Suprapubic skin (tissue), 4 donors: ENCODE measurements at places on chromosomes 6 and 20. TPM values are rescaled to one million over a fixed set of nuclear protein-coding genes. Genes with fewer than 3 reads are reported as not detected.

TFAP2A gene
- 97.0 TPM for total RNA-seq

EGFL8 gene
- total RNA-seq, result 18.4 TPM

SKIC2 gene
- total RNA-seq, result 50.9 TPM

PKHD1 gene
- total RNA-seq, result 0.52 TPM

PKIB gene
- total RNA-seq, result 12.0 TPM

CYB5R4 gene
- 13.5 TPM for total RNA-seq

NFATC2 gene
- 6.8 TPM for total RNA-seq

NAA20 gene
- total RNA-seq, result 37.3 TPM

SLC4A11 gene
- 20.6 TPM for total RNA-seq

ECT2L gene
- total RNA-seq, result 0.13 TPM

SAPCD1 gene
- 23.4 TPM for total RNA-seq

DNA sequence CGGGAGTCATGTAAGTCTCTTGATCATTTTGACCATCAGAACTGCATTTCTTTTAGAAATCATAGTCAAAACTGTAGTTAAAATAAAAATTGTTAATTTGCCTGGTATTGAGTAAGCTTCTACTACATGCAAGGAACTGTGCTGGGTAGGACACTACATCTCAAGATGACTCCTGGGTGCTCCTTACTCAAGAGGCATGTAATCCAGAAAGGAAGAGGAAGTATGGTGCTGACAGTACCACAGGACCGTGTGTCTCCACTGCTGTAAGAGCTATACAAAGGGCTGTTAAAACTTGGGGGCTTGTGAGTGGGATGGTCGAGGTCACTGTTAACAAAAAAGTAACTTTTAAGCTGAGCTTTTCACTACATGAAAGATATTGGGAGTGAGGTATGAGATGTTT, 508.3 kb upstream of the SOX4 start:
- no peak for DNase-seq
- H3K36me3 ChIP-seq, result no peaks in the 10 kb centered on the region
- H3K27me3 ChIP-seq, result no peaks in the 10 kb centered on the region

DNA sequence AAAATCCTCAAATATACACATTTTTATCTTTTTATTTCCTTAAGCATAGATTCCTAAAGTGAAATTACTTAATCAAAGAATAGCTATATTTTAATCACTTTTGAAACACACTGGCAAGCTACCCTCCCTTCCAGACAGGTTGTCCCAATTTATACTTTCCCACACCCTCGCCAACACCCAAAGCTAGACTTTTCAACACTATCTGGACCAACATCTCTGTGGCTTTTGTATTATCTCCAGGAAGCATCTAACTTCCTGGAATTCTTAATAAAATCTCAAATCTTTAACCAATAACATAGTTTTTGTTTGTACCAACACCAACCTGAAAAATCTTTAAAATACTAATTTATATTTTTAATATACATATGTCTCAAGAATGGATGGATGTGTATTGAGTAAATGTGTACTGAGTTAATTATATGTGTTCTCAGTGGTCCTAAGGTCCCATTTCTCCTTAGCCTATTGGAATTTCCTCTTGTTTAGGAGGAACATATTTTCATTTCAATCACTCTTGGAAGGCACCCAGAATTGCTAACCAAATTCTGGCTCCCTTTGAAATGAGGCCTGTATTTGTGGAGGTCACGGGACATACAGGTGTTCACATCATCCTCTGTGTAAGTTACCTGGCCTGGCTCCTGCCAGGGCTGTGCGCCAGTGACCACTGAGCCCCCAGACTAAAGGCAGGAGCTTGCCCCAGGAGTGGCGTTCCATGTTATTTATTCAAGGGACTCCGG, 17.4 kb upstream of the GFOD1 start:
- no peak overlapping the region for H3K27ac ChIP-seq
- no peaks in the 10 kb centered on the region for H3K36me3 ChIP-seq
- H3K4me3 ChIP-seq, result no peak overlapping the region
- no peak for DNase-seq

GRCh38 chr6:43742285-43742684, 27.7 kb upstream of the VEGFA start:
- H3K27ac ChIP-seq, result no peak overlapping the region
- no peak overlapping the region for H3K4me3 ChIP-seq
- H3K36me3 ChIP-seq, result no peaks in the 10 kb centered on the region
- H3K4me1 ChIP-seq, result peaks cover 3% of the 10 kb centered on the region

DNA sequence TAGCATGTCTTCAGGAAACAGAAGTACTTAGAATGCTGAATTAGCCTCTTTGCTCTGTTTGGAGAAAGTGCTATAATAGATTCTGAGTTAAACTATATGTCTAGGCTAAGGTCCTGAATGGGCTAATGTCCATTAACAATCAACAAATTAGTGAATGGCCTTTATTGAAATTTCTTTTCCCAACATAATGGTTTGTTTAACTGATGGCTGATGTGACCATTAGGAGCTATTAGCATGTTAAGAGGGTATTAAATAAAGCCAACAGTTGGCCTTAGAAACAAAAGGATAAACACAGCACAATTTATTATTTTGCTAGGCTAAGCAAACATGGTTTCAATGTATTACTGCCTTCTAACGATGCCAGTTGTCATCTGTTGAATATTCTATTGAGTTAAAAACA, 234.3 kb upstream of the HS3ST5 start:
- no peak for DNase-seq
- H3K4me1 ChIP-seq, result no peaks in the 10 kb centered on the region
- no peaks in the 10 kb centered on the region for H3K27me3 ChIP-seq
- no peaks in the 10 kb centered on the region for H3K36me3 ChIP-seq
- no peak overlapping the region for H3K27ac ChIP-seq
- H3K4me3 ChIP-seq, result no peak overlapping the region

- H3K27me3 ChIP-seq, result no peaks in the 10 kb centered on the region
Measured at GRCh38 chr20:34887023-34887422, 10.6 kb downstream of the ACSS2 start.

DNA sequence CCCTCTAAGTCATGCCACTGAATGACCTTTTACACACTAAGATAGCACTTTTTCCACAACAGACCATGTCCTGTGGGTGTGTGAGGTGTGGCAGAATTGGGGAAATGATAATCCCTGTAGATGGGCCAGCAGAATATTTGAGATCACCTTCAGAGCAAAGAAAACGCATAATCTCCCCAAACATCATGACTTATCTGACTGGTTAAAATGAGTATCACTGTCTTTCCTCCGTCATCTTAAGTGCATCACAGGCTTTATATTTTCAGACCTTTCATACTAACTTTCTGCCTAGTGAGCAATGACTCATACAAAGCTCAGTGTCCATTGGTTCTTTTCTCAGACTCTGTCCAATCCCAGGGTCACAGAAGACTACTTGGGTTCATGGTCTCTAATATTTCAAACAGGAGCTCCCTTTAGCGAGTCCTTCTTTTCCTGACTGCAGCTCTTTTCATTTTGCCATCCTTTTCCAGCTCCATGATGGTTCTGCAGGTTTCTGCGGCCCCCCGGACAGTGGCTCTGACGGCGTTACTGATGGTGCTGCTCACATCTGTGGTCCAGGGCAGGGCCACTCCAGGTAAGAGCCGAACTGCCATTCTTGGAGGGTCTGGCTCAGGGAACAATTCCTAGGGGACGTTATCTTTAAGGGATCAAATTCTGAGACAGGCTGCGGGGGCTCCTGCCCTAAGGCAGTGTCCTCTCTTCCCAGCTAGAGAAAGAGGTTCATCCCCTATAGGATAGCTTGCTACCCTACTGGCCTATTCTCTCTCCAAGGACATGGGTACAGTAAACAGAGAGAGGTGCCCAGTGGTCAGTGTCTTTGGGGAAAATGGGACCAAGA, at the start of gene HLA-DPB1:
Gene HLA-DPB1 (plus strand): TSS at position 423 of the 838 bp plus-strand sequence. CDS start 52 bp downstream, at position 475.
- H3K27ac ChIP-seq, result peak within 1 kb of the TSS; percentile 37
- DNase-seq, result no peak
- H3K36me3 ChIP-seq, result no peaks in the 10 kb centered on the region
- H3K4me1 ChIP-seq, result peaks cover 11% of the 10 kb centered on the region
- H3K4me3 ChIP-seq, result peak within 1 kb of the TSS; percentile 37

- H3K4me1 ChIP-seq, result peaks cover 30% of the 10 kb centered on the region
- H3K27ac ChIP-seq, result no peak overlapping the region
- no peak for DNase-seq
- H3K27me3 ChIP-seq, result no peaks in the 10 kb centered on the region
- peaks cover 23% of the 10 kb centered on the region for H3K36me3 ChIP-seq
- no peak overlapping the region for H3K4me3 ChIP-seq
Measured at GRCh38 chr6:122459240-122459639, 12.4 kb downstream of the SERINC1 start.

DNA sequence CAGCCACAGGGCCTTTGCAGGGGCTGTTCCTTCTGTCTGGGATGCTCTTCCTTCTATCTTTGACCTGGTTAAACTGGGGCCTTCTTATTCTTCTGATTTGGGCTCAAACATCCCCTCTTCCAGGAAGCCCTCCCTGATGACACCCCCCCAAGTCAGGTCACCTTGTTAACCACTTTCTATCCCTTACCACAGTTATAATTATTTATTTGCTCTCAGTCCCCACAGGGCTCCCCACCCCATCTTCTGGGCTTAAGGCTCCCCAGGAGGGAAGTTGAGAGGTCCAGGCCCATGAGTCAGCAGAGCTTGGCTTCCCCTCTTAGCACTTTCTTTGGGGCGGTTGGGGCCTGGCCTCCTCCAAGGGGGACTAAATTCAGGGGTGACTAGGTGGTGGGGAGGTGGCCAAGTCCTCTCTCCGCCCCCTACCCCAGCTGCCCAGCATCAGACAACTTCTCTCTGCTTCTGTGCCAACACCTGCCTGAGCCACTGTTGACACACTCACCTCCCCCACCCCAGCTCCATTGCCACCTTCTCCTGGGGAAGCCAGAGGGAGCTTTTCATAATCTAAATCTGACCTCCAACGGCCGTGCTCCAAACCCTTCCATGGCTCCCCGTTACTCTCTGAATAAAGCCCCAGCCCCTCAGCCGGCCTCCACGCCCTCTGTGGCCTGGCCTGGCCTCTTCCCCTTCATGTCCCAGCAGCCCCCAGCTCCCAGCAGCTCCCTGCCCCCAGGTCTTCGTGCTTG, 70.0 kb downstream of the CEBPB start:
- no peak for DNase-seq
- peaks cover 15% of the 10 kb centered on the region for H3K4me1 ChIP-seq
- peak overlapping the region; percentile 64 for H3K27ac ChIP-seq
- H3K36me3 ChIP-seq, result no peaks in the 10 kb centered on the region
- no peak overlapping the region for H3K4me3 ChIP-seq

DNA sequence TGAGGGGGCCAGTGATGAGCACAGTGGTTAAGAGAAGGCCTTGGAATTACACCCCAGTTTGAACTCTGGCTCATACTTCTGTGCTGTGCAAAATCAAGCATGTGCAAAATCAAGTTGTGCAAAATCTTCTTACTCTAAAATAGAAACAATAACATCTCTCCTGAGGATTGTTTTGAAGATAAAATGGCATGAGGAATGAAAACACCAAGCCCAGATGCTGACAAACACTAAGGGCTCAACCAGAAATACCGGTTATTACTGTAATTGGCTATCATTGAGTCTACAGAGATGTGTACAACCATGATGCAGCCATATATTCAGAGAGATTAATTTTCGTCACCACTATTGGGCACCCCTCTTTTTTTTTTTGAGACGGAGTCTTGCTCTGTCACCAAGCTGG, 5.9 kb upstream of the BCAS1 start:
- no peaks in the 10 kb centered on the region for H3K4me1 ChIP-seq
- H3K27me3 ChIP-seq, result no peaks in the 10 kb centered on the region
- H3K27ac ChIP-seq, result no peak overlapping the region

GRCh38 chr6:159221486-159222170, 52.4 kb downstream of the FNDC1 start:
- DNase-seq, result no peak
- no peaks in the 10 kb centered on the region for H3K4me1 ChIP-seq
- no peak overlapping the region for H3K27ac ChIP-seq
- no peaks in the 10 kb centered on the region for H3K36me3 ChIP-seq

DNA sequence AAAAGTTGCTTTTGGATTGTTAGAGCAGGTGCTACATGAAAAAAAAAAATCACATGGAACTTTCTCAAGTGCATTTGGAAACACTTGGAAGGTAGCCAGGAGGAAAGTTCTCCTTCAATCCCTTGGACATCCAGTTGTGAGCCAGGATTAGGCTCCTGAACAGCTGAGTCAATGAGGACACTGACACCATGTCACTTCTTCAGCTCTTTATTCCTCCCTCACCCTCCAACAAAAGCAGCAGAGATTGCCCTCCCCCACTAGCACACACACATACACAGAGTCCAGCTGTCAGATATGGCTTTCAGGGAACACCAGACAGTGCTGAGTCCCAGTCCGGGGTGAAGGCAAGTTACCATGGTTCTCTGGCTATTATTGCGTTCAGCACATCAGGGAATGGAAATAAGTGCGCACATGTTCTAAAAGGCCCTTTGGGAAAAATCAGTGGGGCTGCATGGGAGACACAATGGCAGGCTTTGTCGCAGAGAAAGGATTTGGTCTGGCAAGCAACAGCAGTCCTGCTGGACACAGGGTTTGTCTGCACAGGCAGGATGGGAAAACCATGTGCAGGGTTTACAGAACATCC, 124.7 kb upstream of the MARCKS start:
- no peak overlapping the region for H3K27ac ChIP-seq
- no peaks in the 10 kb centered on the region for H3K27me3 ChIP-seq
- peaks cover 10% of the 10 kb centered on the region for H3K4me1 ChIP-seq
- no peak overlapping the region for H3K4me3 ChIP-seq
- H3K36me3 ChIP-seq, result no peaks in the 10 kb centered on the region
- DNase-seq, result no peak

GRCh38 chr6:117338567-117338966, 73.2 kb downstream of the VGLL2 start:
- no peaks in the 10 kb centered on the region for H3K27me3 ChIP-seq
- no peak overlapping the region for H3K4me3 ChIP-seq
- H3K27ac ChIP-seq, result no peak overlapping the region
- H3K36me3 ChIP-seq, result no peaks in the 10 kb centered on the region

DNA sequence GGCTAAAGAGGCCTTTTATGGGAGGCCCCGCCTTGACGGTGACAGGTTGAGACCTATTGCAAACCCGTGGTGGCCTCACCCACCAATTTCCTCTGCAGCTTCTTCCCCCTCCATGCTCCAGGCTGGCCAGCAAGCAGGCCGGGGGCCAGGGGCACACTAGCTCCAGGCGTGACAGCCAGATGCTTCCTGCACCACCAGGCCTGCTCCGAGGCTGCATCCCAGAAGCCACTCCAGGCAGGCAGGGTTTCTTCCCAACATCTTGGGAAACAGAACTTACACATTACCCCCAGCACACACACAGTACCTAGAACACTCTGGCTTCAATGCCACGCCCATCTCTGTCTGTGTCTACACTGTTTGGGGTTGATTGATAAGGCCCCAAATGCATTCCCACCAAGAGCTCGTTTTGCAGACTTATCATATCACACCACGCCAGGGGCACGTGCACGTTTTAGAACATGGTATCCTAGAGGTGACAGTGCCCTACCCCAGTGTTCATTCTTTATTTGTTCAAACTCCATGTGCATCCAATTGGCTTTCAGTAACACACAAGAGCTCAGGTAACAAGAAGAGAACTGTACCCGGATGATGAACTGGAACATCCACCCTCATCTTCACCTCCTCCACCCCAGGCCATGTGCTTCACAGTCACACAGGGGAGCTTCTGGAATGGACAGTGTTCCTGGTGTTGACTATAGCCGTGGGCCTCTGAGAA, 221.4 kb upstream of the RREB1 start:
- no peaks in the 10 kb centered on the region for H3K36me3 ChIP-seq
- no peaks in the 10 kb centered on the region for H3K27me3 ChIP-seq
- DNase-seq, result no peak
- H3K27ac ChIP-seq, result peak overlapping the region; percentile 87
- no peak overlapping the region for H3K4me3 ChIP-seq
- peaks cover 50% of the 10 kb centered on the region for H3K4me1 ChIP-seq
